AG08396 (cell line): ENCODE measurements at places on chromosomes 5 and 9.

DNA sequence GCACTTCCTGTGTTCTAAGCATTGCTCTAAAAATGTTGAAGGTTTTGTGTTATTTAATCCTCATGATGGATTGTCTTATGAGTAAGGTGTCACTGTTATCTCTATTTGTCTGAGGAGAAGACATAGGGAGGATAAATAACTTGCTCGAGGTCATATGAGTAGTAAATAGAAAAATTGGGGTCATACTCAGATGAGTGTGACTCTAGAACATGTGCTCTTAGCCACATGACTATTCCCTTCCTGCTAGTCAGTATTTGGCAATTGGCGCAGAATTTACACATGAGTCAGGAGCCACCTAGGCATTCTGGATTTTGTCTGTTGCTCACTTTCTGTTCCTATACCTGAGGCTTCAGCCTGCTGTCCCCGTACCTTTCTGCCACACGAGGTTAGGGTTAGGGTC, 234.6 kb upstream of the CD180 start:
- no peak for DNase-seq

GRCh38 chr5:42591015-42591414, 165.6 kb upstream of the CCDC152 start:
- DNase-seq, result no peak

GRCh38 chr5:51172903-51173626, 210.2 kb upstream of the ISL1 start:
- DNase-seq, result no peak

DNA sequence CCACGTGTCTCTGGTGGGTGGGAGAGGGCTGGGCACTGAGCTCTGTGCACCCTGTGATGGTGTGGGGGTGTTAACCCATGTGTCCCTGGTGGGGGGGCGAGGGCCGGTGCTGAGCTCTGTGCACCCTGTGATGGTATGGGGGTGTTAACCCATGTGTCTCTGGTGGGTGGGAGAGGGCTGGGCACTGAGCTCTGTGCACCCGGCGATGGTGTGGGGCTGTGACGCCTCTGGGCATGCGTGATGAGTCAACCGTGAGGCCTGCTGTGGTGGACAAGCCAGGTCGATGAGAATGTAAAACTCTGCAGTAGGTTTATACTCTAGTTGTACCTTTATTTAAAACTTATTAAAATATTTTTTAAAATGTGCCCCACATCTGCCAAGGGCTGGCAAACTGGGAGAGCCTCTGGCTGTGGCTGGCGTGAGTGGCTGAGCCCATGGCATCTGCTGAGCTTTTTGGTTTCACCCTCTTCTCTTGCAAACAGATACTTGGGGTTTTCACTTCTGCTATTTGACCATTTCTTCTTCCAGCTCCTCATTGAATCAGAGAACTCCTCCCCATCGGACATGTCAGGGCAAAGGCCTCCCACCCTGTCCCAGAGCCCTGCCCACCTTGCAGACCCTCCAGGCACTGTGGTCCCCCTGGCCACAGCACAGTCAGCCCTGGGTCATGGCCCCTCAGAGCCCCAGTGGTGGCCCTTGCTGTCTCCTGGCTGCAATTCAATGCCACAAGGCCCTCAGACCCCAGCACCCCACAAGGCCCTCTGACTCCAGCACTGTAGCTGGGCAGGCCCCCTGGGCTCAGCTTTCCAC, 18.5 kb upstream of the EXOC3 start:
- DNase-seq, result peak; percentile 61

DNA sequence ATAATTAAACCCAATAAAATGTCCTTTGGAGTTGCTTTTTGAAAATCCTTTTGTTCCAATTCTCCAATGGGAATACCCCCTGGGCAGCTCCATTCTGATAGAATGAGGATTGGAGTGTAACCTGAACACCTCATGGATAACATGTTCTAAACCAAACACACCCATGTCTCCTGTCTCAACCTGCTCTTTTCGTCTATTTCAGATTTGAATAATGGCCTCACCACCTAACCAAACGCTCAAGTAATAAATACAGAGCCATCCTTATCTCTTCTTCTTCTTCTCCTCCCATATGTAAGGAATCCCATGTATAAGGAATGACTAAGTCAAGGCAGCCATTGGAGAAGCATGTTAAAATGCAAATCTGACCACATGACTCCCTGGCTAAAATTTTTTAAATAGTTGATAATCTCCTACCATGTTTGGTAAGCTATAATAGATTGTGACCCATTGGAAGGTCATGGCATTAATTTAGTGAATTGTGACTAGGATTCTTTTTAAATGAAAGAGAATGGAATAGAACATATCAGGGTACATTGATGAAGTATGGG, 26.0 kb downstream of the ELL2 start:
- no peak for DNase-seq

- no peak for DNase-seq
Measured at GRCh38 chr9:112308588-112308987, 24.8 kb downstream of the PTBP3 start.

DNA sequence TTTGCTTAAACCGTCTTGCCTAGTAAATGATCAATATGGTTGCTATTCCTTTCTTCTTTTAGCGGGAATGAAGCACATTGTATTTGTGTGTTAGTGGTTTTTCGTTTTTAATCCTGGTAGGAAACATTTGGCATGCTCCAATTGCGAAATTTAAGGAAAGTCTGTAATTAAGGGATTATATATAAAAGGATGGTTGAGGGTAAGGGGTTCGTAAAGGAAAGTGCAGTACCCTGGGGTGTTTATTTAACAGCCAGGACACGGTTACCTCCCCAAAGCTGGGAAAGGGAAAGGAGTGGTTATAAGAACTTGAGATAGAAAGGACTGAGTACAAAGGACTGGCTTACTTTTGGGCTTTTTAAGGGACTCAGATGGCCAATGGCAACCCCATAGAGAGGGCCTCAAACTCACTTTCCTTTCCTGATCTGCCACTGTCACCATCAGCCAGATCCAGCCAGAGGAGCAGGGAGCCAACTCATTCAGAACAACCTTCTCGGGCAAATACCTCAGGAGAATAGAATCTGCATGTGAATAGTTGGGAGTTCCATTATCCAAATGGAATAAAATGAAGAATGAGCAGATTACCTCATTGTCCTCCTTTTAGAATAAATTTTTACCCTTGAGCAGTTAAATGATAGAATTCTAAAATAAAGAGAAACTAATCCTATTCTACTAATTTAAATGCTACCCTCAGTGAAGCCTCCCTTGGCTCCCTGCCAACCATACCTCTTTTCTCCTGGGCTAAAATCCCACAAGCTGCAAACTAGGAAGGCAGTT, 117.7 kb downstream of the SNCAIP start:
- no peak for DNase-seq

DNA sequence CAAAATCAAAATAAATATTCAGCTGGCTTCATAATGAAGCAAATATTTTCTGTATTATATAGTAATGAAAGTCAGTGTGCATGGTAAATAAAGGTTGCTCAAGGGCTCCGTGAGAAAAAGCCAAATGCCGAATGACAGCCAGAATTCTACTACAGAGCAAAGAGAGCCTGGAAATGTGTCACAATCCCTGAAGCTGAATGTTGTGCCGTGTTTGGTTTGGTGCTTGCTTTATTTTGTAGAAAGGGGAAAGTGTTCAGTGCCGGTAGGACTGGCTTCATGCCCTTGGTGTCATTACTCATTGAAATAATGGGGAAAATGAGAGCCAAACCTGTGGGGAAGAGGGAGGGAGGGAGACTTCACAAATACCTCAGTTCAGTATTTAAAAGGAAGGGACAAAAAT, 26.8 kb upstream of the ADAMTSL1 start:
- no peak for DNase-seq

GRCh38 chr5:37412515-37412914, 33.4 kb downstream of the WDR70 start:
- DNase-seq, result no peak

DNA sequence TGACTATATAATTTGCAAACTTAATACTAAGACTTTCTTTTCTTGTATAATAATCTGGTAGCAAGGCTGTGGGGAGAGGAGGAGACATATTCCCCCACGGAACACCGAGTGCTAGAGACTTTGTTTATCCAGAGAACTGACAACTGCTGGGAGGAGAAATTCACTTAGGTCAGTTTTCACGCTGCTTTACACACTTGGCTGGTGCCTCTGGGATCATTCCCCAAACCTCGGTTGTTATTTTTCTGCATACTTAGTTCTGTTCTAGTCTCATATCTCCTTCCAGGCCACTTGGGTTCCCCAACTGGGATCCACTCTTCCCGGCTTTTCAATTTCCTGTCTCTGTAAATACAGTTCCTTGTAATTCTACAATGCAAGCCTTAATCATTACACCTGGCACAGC, 238.2 kb upstream of the ADAMTS16 start:
- DNase-seq, result no peak

- no peak for DNase-seq
Measured at GRCh38 chr9:18935541-18935940, 97.5 kb downstream of the SAXO1 start.
